ENCODE measurements at places on chromosomes 3 and 15. TPM values are rescaled to one million over a fixed set of nuclear protein-coding genes. Genes with fewer than 3 reads are reported as not detected.

The ZNF501 gene
- total RNA-seq: 4.2 TPM

The RYR3 gene
- total RNA-seq: not detected

The RHCG gene
- 1.2 TPM for total RNA-seq

The SST gene
- not detected for total RNA-seq

The SUSD5 gene
- 1.0 TPM for total RNA-seq

The INSYN1 gene
- total RNA-seq: 2.0 TPM

The MINAR1 gene
- 1.6 TPM for total RNA-seq

The CCDC51 gene
- 11.7 TPM for total RNA-seq

DNA sequence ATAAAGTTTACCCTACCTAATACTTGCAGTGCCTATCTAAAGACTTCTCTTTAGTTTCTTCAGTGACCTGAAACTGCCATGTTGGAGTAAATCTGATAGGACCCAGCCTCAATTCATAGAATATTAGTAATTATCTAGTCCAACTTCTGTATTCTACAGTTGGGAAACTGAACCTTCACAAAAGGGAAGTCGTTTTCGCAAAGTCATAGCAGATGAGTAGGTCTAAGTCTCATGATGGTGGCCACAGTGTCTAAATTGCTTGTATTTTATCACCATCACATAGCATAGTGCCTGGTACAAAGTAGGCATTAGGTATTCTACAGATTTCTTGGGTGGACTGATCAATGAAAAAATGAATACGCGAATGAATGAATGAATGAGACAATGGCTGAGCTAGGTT, 8.4 kb downstream of the GMNC start:
- H3K4me1 ChIP-seq: no peaks in the 10 kb centered on the region
- no peaks in the 10 kb centered on the region for H3K27me3 ChIP-seq
- no peak for DNase-seq
- no peaks in the 10 kb centered on the region for H3K36me3 ChIP-seq

- no peak for DNase-seq
- no peaks in the 10 kb centered on the region for H3K4me1 ChIP-seq
- H3K4me3 ChIP-seq: no peak overlapping the region
- H3K27me3 ChIP-seq: no peaks in the 10 kb centered on the region
Measured at GRCh38 chr15:65569728-65570127, 39.5 kb downstream of the HACD3 start.

GRCh38 chr15:88998980-88999713, 86.0 kb upstream of the MFGE8 start:
- H3K4me3 ChIP-seq: no peak overlapping the region
- H3K36me3 ChIP-seq: no peaks in the 10 kb centered on the region
- no peaks in the 10 kb centered on the region for H3K27me3 ChIP-seq
- no peaks in the 10 kb centered on the region for H3K4me1 ChIP-seq
- no peak for DNase-seq

GRCh38 chr3:197501879-197502620, 53.7 kb downstream of the BDH1 start:
- no peaks in the 10 kb centered on the region for H3K36me3 ChIP-seq
- DNase-seq: peak; percentile 81
- peaks cover 17% of the 10 kb centered on the region for H3K4me1 ChIP-seq
- no peak overlapping the region for H3K4me3 ChIP-seq
- no peaks in the 10 kb centered on the region for H3K27me3 ChIP-seq

DNA sequence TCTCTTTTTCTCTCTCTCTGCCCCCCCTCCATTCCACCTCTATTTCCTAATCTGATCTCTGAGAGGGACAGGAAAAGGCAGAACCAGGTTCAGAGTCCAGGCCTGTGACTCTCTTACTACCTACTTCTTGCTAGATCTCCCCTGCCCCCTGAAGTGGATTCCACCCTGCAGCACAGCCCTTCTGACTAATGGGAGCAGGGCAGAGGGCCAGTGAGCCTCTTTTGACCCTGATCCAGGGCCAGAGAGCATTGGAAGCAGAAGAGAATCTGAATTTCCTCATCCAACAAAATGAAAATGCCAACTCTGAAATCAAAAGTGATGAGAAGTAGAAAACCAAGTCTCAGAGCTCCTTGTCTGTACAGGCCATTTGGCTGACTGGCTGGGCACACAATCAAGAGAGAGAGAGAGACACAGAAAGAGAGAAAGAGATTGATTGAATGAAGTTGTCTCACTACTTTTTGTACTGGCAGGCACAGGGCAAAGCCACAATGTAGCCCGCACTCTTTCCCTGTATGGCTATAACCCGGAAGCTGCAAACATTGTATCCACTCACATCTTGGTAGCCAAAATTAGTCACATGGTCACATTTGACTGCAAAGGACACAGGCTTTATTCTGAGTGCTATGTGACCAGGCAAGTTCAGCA, 31.6 kb upstream of the GLCE start:
- H3K4me3 ChIP-seq: no peak overlapping the region
- no peak for DNase-seq
- H3K27me3 ChIP-seq: no peaks in the 10 kb centered on the region
- peaks cover 6% of the 10 kb centered on the region for H3K4me1 ChIP-seq
- no peaks in the 10 kb centered on the region for H3K36me3 ChIP-seq

- H3K27ac ChIP-seq: no peak overlapping the region
- DNase-seq: no peak
- peaks cover 4% of the 10 kb centered on the region for H3K27me3 ChIP-seq
- H3K36me3 ChIP-seq: no peaks in the 10 kb centered on the region
Measured at GRCh38 chr15:38190501-38190900, 62.1 kb upstream of the SPRED1 start.

DNA sequence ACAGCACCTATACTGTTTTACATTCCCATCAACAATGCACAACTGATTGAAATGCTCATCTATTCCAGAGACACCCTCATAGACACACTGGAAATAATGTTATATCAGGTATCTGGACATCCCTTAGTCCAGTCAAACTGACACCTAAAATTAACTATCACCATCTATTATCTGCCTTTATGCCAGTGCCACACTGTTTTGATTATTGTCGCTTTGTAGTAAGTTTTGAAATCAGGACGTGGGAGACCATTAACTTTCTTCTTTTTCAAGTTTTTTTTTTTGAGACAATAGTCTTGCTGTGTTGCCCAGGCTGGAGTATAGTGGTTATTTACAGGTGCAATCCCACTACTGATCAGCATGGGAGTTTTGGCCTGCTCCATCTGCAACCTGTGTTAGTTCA, 9.4 kb upstream of the KLHL40 start:
- H3K36me3 ChIP-seq: no peaks in the 10 kb centered on the region
- H3K27ac ChIP-seq: no peak overlapping the region
- H3K27me3 ChIP-seq: no peaks in the 10 kb centered on the region
- no peak for DNase-seq
- no peak overlapping the region for H3K4me3 ChIP-seq

- peaks cover 5% of the 10 kb centered on the region for H3K27me3 ChIP-seq
- no peaks in the 10 kb centered on the region for H3K36me3 ChIP-seq
- H3K4me1 ChIP-seq: peaks cover 22% of the 10 kb centered on the region
- DNase-seq: no peak
- H3K4me3 ChIP-seq: no peak overlapping the region
Measured at GRCh38 chr3:37450561-37450960, 276.2 kb upstream of the LRRFIP2 start.

DNA sequence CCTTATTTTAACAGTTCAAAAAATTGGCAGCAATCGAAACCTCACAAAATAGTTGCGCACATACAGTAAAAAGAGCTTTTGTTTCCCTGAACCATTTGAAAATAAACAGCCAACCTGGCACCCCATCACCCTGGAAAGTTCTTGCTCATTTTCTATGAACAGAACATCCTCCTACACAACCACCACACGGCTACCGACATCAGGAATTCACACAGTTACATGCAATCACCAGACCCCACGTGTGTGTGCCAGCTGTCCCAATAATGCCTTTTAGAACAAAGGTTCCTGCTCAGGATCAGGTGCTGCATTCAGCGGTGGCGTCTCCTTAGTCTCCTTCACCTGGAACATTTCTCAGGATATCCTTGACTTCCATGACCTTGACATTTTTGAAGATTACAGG, 186.5 kb downstream of the KLF13 start:
- H3K27me3 ChIP-seq: no peaks in the 10 kb centered on the region
- no peak overlapping the region for H3K4me3 ChIP-seq
- H3K27ac ChIP-seq: no peak overlapping the region

- no peak overlapping the region for H3K4me3 ChIP-seq
- no peaks in the 10 kb centered on the region for H3K27me3 ChIP-seq
- no peak overlapping the region for H3K27ac ChIP-seq
- no peaks in the 10 kb centered on the region for H3K4me1 ChIP-seq
- H3K36me3 ChIP-seq: peaks cover 69% of the 10 kb centered on the region
- no peak for DNase-seq
Measured at GRCh38 chr3:128113817-128114794, 9.5 kb downstream of the RUVBL1 start.

- no peaks in the 10 kb centered on the region for H3K4me1 ChIP-seq
- H3K27me3 ChIP-seq: no peaks in the 10 kb centered on the region
Measured at GRCh38 chr3:9944271-9944670, 7.9 kb downstream of the PRRT3 start.

DNA sequence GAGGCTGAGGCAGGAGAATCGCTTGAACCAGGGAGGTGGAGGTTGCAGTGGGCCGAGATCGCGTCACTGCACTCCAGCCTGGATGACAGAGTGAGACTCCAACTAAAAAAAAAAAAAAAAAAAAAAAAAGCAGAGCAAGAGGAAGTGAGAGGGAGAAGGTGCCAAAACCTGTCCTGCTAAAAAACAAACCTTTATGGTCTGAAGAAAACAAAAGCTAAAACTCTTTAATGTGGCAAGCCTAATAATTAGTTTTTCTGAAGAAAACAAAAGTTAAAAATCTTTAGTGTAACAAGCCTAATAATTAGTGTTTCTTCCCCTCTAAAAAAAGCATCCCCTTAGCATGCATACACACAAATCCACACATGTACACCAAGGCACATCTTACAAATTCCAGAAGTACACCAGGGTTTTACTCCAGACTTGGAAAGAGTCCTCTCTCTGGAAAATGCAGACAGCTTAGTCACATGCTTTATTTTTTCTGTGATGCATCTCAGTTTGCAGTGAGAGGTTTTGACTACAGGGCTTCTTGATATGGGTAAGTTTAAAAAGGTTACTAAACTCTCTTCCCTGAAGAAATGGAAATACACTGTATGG, 65.9 kb downstream of the HACD2 start:
- peaks cover 7% of the 10 kb centered on the region for H3K4me1 ChIP-seq
- no peaks in the 10 kb centered on the region for H3K27me3 ChIP-seq
- H3K27ac ChIP-seq: no peak overlapping the region
- no peak for DNase-seq
- no peak overlapping the region for H3K4me3 ChIP-seq
- H3K36me3 ChIP-seq: no peaks in the 10 kb centered on the region

GRCh38 chr3:45786801-45787495, 9.4 kb downstream of the SLC6A20 start:
- no peaks in the 10 kb centered on the region for H3K4me1 ChIP-seq
- H3K4me3 ChIP-seq: no peak overlapping the region
- DNase-seq: no peak
- no peaks in the 10 kb centered on the region for H3K27me3 ChIP-seq
- no peak overlapping the region for H3K27ac ChIP-seq
- no peaks in the 10 kb centered on the region for H3K36me3 ChIP-seq

DNA sequence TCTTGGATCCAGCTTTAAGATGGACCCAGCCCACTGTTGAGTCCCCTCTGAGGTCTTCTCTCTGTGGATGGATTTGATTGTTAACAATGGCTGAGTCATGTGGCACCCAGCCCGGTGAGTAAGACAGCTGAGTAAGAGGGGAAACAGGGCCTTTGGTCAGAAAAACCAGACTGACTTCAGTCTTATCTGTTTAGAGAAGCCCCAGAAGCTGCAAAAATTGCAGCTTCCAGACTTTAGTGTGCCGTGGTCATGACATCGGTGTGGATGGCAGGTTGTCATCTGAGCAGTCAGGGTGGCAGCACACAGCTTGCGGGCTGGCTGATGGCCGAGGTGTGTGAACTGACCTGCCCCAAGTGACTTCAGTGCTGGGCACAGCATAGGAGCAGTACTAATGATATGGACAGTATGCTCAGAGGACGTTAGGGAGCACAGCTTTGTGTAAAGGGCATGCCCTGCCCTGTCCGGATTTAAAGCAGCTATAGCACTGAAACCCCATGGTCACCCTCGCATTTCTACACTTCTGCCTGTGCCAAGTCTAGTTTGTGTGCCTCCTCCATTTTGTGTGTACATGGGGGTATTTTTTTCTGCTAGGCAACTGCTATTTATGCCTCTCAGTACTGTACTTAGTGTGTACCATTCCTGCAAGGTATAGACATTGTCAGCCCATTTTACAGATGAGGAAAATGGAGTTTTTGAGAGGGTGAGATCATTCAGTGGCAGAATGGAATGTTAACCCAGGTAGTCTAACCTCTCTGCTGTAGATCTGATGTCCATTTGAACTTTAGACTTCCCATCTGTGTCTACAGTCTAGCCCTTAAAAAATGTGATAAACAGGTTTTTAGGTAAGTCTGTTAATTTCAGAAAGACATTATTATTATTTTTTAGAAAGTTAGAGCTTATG, 44.4 kb downstream of the FLNB start:
- H3K27ac ChIP-seq: no peak overlapping the region
- H3K4me1 ChIP-seq: peaks cover 12% of the 10 kb centered on the region
- H3K27me3 ChIP-seq: no peaks in the 10 kb centered on the region

GRCh38 chr3:107962946-107963345, 127.9 kb downstream of the CD47 start:
- no peaks in the 10 kb centered on the region for H3K36me3 ChIP-seq
- no peak for DNase-seq
- H3K4me3 ChIP-seq: no peak overlapping the region

GRCh38 chr3:147159141-147159540, 247.2 kb downstream of the ZIC4 start:
- H3K36me3 ChIP-seq: no peaks in the 10 kb centered on the region
- H3K4me3 ChIP-seq: no peak overlapping the region
- H3K4me1 ChIP-seq: peaks cover 24% of the 10 kb centered on the region
- H3K27me3 ChIP-seq: no peaks in the 10 kb centered on the region
- DNase-seq: peak; percentile 26
- no peak overlapping the region for H3K27ac ChIP-seq

DNA sequence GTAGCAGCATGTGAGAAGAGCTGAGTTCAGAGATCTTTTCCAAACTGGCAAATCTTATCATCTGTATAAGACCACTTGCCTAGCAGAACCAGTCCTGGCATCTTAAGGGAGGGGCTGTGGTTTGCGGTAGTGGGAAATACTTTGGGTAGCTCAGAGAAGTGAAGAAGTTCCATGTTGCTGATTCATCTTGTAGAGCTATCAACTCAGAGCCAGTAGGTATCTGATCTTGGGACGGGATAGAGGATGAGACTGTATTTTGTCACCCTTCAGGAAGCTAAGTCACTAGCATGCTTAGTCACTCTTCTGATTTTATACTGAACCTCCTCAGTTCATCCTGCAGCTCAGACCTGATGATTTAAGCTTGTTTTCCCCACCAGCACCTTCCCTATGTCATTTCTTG, 211.4 kb downstream of the NR1D2 start:
- H3K27me3 ChIP-seq: no peaks in the 10 kb centered on the region
- H3K4me3 ChIP-seq: no peak overlapping the region
- no peaks in the 10 kb centered on the region for H3K36me3 ChIP-seq
- no peak overlapping the region for H3K27ac ChIP-seq
- peak; percentile 5 for DNase-seq

Data from A673 (cell line).